Posterior cingulate gyrus (tissue), 11 donors: ENCODE measurements at places on chromosomes 4 and X.

DNA sequence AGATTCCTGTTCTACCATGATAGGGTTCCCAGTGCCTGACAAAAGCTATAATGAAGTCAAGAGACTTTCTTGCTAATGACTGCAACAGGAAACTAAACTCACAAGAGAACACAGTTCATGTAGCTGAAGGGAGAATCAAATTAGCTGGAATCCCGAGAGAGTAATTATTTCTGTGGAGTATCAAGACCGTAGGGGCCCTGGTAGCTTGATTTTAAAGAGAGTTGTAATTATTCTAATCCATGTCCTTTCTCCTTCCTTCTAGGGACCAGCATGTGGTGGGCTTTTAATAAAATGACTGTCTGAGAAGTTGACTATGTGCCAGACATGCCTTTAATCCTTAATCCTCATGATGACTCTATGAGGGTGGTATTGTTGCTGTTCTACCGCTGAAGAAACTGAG lies 1.7 kb upstream of the TRPC5OS start:
- DNase-seq: no peak

GRCh38 chr4:3134201-3134600 lies 59.7 kb downstream of the HTT start:
- DNase-seq: no peak

GRCh38 chrX:19698691-19699090 lies 183.4 kb upstream of the MAP3K15 start:
- DNase-seq: no peak

- no peak for DNase-seq
Observed at GRCh38 chrX:57481514-57481913, 110.3 kb upstream of the ZXDB start.

DNA sequence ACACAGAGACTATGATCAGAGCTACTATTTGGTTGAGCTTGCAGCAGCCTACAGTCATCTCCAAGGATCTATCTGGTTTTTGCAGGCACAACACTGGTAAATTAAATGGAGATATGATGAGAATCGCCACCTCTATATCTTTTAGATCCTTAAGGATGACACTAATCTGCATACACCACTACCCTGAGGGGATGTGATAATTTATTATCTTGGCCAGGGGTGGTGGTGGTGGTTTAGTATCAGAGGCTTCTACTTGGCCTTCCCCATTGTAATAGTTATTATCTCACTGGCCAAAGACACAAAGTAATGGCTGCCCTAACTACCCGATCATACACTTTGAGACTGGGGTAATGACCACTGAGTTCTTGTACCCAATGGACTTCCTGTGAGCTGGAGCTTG lies 21.2 kb downstream of the CCDC160 start:
- DNase-seq: no peak

DNA sequence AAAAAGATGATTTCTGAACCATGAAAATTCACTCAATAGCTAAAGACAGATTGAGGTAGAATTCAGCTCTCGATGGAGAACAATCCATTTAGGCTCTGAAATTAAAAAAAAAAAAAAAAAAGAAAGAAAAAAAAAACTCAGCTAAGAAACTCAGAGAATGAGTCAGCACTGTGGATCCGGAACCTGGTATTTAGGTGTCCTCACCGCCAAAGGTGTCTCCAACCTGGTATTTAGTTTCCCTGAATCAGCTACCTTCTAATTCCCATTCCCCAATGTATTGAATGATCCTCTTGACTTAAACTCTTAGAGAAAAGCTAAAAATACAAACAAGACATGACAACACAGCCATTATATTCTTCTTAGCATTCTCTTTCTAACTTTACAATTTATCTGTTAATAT lies 150.3 kb upstream of the RASGEF1B start:
- no peak for DNase-seq

DNA sequence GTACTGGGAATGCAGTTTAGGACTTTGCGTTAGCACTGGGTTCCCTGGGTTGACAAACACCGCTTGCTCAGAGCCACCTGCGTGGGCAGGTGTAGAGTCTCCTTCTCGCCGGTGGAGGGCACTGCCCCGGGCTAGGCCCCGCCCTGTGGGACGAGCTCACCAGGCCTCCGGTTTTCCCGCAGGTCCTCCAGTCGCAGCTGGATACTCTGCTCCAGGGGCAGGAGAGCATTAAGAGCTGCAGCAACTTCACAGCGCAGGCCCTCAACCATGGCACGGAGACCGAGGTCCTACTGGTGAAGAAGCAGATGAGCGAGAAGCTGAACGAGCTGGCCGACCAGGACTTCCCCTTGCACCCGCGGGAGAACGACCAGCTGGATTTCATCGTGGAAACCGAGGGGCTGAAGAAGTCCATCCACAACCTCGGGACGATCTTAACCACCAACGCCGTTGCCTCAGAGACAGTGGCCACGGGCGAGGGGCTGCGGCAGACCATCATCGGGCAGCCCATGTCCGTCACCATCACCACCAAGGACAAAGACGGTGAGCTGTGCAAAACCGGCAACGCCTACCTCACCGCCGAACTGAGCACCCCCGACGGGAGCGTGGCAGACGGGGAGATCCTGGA lies 49.2 kb upstream of the MND1 start:
- DNase-seq: no peak

GRCh38 chrX:65406532-65406931 lies 128.1 kb downstream of the LAS1L start:
- DNase-seq: peak; percentile 84

- DNase-seq: no peak
Observed at GRCh38 chr4:69764311-69764710, 3.9 kb upstream of the SULT1B1 start.

GRCh38 chr4:169121861-169122382 lies 111.9 kb upstream of the CBR4 start:
- peak; percentile 86 for DNase-seq
